Naive thymus-derived CD8-positive, alpha-beta T cell (primary cell): ENCODE measurements at places on chromosomes 11 and 22. TPM values are rescaled to one million over a fixed set of nuclear protein-coding genes. Genes with fewer than 3 reads are reported as not detected.

RAB36 gene
- total RNA-seq, result 1.1 TPM

GAB4 gene
- total RNA-seq, result 1.1 TPM

DKK3 gene
- 8.6 TPM for total RNA-seq

FGF4 gene
- not detected for total RNA-seq

DNA sequence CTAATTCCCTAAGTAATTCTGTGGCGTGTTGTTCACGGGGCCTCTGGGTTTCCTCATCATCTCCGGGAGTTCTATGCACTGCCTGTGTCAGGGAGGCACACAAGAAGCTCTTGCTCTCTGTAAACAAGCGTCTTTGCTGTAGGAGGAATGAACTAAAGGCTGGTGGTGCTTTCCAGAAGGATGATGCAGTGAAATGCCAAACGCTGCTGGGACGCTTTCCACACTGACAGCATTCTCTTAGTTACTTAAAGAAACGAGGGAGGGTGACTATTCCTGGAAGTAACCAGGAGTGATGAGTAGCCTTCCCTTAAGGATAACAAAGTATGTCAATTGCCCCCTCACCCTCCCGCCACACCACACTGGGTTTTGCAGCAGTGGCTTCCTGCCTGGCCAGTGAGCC lies 38.5 kb upstream of the NUP50 start:
- DNase-seq, result no peak

DNA sequence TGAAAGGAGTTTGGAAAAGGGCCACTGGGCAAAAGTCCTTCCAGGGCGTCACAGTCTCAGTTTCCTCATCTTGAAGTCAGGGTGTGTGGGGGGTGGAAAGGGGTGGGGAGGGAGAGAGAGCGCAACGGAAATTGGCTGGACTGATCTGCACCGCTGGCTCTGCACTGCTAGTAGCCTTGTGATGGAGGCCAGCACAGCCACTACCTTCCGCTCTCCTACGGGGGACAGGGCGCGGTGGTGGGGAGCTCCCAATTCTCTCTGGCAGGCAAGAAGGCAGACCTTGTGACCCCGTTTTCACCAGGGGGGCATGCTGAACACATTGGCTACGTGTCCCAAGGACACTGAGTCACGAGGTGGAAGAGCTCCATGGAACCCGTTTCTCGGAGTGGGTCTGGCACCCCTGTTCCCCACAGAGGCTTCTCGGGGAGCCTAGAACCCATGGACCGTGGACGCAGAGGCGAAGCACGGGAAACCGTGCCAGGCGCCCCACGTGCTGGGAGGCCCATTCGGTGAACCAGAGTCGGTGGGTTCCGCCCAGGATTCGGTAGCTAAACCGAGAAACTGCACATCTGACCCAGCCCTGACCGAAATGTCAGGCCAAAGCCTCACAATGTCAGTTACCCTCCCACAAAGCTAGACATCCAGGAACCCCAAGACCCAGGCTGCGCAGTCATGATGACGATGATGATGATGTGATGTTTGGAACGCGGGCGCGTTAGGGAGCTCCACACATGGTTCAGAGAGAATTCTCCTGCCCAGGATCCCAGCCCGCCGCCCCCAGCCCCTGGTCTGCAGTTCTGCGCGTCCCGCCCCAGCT lies 28.3 kb upstream of the WNT11 start:
- no peak for DNase-seq

DNA sequence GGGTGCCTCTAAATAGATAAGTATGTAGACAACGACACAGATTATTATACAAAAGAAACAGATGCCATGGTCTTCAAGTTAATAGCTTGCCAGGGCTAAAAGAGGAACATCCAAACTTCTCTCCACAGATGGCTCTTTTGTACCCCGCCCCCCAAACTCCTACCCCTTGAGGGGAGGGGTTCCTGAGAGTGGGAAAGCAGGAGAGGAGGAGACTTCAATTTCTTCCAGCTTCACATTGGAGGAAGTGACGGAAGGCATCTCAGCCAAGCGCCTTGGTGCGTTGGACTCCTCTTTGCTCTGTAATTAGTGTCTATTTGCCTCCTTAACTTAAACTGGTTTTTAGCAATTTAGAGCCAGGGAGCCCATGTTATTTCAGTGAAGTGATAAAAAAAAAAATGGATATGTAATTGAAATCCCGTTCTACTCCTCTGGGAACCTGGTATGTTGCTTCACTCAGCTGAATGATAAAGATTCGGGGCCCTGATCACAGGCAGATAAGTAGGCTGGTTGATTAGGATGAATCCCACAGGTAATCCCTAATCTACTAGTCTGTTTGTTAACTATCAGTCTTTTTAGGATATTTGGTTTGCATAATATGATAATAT lies 580.9 kb upstream of the CADM1 start:
- no peak for DNase-seq

- DNase-seq, result no peak
Observed at GRCh38 chr11:67506426-67507051, 1.4 kb upstream of the PITPNM1 start.

DNA sequence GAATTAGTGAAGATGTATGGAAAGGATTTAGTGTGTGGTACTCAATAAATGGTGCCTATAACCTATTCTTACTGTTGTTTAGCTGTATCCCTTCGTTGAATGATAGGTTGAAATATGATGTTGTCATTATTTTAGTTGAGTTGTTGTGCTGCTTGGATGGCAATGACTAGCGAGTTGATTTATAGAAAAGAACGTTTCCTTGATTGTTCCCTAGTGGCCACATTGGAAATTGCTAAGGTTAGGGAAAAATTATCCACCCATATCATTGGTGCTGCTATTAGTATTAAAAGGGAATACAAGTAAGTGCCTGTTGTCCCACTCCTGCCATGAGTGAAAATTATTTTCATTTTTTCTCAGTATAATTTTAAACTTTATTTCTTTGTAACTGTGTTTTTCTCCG lies 14.5 kb downstream of the EMSY start:
- no peak for DNase-seq

DNA sequence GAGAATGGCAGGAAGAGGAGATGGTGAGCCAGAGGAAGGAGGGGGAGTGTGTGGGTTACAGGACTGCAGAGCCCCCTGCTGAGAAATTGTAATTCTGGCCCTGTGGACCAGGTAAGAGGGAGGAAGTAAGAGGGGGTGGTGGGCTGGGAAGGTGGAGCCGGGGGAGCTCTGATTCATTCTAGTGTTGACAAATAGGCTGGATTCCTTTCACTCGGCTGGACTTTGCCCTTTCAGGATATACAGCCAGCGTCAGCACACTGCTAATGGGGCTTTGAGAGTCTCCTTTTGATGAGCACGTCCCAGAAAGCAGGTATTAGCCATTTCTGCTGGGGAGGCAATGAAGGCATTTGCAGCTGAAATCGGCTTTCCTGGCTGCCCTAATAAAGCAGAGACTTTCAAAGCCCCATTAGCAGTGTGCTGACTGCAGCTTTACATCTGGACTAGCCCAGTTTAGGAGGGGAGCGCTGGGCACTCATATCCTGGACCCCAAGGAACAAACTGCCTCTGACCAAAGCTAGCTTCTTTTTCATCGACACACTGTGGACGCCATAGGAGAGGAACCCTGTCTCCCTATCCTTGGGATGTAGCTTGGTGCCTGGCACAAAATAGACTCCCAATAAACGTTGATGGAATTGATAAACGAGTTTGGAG lies 44.8 kb upstream of the CADM1 start:
- DNase-seq, result no peak

GRCh38 chr22:48267681-48268080 lies 1505.2 kb downstream of the TBC1D22A start:
- DNase-seq, result no peak
